Kasumi-1 (cell line): ENCODE measurements at places on chromosomes 4 and X.

DNA sequence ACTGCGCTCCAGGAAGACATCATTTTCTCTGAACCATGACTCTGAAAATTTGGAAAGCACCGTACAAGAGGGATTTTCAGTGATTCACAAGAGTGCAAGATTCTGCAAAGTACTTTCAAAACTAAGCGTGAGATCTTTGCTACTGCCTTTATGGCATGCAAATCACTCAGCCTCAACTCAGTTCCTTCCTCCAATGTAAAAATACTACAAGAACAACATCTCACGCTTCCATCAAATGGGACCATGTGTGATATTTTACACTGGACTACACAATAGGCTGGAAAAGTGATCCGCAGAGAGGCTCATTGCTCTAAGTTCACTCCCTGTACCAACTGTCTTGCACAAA is 674 bp upstream of the IL15 start:
- peak; percentile 17 for DNase-seq

GRCh38 chr4:96016634-96017299 is 176.9 kb downstream of the PDHA2 start:
- no peak for DNase-seq

DNA sequence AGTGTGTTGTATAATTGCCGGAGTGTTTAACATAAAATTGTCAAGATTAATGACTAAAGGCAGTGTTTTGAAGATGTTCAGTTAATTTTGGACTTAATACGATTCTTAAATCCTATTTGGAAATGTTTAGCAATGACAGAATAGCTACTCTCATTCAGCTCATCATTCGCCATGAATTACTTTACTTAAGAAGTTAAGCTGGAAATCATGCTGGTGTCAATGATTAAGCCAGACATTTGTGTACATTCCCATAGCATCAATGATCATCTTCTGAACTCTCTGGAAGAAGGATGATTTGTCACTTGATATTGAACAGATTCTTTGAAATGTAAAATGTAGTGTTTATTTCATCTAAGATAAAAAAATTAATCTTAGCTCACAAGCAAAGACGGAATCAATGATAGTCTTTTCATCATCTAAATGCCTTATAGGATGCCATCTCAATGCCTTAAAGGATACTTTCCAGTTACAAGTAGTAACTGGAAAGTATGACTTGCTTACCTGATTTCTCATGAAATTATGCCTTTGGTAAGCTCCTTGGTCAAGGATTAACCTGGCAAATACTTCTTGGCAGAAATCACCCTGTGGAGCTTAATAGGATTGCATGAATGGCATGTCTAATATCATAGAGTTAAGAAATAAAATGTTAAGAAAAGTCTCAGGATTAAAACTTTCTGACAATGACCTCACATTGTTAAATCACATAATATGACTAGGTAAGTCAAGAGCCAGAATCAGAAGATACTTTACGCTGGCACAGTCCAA is 515.5 kb upstream of the AGA start:
- no peak for DNase-seq

DNA sequence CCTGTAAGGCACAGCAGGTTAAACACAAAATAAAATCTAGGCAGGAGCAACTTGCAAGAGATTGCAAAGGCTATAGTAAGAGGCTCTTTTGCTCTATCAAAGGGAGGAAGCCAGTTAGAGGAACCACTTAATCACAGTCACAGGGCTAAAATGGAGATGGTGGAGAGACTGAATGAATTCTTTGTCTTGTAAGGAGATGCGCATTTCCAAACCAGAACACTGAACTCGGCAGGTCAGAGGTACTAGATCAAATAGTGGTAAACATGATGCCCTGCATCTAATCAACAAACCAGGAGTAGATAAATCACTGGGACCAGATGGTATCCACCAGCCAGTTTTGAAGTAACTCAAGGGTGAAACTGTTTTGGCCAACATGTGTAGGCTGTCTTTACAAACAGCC is 55.8 kb downstream of the GPC4 start:
- DNase-seq = no peak

- peak; percentile 42 for DNase-seq
These were observed 108.1 kb downstream of the DHX15 start for GRCh38 chr4:24476282-24476681.

DNA sequence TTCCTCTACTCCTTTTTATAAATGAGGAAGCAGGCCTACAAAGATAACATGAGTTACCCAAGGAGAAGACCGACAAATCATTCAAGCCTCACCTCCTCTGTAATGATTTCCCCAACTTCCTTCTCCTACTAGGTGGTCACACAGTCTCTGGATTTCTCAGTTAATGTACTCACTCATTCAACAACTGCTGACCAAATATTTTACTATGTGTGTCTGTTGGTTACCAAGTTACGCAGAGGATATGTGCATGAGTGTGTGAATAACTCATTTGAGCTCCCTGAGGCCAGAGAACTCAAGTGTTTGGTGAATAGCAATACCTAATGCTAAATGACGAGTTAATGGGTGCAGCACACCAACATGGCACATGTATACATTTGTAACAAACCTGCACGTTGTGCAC is 10.4 kb downstream of the CASK start:
- DNase-seq = no peak

GRCh38 chr4:73936969-73937368 is 44.9 kb downstream of the PF4 start:
- DNase-seq = no peak

DNA sequence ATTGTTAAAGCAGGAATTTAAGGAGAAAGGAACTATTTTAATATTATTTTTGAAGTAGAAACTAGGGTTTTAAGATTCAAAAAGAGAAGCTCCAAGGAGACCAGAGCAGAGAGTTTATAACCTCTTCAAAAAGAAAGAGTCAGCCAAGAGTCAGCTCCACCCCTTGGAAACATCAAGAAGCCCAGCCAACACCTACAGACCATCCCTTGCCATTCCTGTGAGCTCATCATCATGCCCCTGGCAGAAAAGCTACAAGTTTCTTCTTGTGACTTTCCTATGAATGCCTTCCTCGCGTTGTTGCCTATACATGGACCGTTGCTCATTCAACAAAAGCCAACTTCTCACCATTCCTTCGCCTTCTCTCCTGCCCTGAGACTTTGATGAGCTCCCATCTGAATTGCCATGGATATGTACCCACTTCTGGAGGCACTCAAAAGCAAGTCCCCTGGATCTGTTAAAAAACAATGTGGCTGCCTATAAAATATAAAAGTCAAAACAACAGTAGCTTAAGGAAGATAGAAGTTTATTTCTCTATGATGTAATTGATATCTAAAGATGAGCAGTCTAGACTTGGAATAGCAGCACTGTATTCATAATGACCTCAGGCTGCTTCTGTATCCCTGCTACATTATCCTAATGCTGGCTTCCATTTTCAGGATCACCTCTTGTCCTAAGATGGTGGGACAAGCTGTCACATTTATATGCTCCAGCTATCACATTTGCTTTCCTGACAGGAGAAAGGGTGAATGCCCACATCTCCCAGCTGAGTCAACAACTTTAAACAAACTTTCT is 20.3 kb downstream of the PLRG1 start:
- no peak for DNase-seq

DNA sequence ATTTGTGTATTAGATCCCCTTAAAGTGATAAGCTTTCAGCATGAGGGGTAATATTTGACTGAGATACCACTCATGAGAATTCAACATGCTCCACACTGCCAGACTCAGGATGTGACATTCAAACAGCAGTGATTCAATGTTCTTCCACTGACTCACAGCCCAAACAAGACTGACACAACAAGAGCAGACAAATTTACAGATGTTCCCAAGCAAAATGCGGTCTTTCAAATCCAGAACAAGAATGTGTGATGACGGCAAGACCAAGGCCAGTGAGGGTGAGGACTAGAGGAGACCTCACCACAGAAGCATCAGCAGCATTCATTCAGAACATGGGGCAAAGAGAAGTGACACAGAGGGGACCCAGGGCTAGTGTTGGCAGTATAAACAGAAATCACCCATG is 99.3 kb upstream of the GRIA3 start:
- DNase-seq = no peak

DNA sequence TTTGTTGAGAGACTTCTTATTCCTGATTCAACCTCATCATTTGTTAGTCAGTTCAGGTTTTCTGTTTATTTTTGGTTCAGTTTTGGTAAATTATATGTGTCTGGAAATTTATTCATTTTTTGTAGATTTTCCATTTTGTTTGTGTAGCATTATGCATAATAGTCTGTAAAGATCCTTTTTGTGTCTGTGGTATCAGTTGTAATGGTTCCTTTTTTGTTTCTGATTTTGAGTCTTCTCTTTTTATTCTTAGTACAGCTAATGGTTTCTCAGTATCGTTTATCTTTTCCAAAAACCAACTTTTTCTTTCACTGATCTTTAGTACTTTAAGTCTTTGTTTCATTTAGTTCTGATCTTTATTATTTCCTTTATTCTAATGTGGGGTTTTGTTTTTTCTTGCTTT is 61.4 kb downstream of the NWD2 start:
- DNase-seq = no peak

DNA sequence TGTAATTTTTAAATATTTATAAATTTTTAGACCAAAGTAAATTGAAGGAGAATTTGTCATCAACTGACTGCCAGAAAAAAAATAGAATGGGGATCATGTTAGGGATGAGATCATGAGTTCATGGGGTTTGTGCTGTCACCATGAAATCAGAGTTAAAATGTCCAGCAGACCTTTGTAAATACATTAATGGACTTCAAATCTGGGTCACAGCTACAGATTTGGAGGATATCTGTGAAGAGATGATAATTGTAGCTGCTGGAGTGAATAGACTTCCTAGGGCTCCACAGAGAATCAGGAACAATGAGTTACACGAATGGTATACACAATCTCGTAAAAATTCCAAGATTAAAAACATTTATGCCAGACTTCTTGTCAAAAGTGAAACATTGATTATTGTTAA is 6.6 kb downstream of the FSTL5 start:
- DNase-seq = no peak

- DNase-seq = no peak
These were observed 115.4 kb downstream of the IQCM start for GRCh38 chr4:149700272-149700671.

DNA sequence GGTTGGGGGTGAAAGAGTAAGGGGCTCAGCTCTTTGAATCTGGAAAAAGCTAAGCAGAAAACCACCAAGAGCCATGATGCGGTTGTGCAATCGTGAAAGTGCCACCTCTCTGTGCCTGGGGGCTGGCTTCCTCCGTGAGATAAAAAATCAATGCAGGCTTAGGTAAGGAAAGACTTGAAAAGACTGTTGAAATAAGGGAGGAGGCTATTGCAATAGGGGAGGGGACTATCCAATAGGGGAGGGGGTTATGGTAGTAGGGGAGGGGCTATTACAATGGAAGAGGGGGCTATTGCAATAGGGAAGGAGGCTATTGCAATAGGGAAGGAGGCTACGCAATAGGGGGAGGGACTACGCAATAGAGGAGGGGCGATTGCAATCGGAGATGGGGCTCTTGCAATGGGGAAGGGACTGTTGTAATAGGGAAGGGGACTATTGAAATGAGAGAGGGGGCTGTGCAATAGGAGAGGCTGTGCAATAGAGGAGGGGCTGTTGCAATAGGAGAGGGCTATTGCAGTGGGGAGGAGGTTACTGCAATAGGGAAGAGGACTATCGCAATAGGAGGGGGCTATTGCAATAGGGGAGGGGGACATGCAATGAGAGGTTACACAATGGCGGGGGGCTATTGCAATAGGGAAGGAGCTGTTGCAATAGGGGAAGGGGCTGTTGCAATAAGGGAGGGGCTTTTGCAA is 162.3 kb upstream of the PSAPL1 start:
- no peak for DNase-seq

- DNase-seq = no peak
These were observed 2329.9 kb downstream of the ARAP2 start for GRCh38 chr4:33914386-33914785.
